Stimulated activated CD4-positive, alpha-beta T cell treated with anti-CD3 and anti-CD28 coated beads, Interleukin-2, amount 100 ng/mL, for 48 hours (primary cell): ENCODE measurements at places on chromosomes 12 and 14.

GRCh38 chr14:77965919-77966435, 166.1 kb downstream of the ADCK1 start:
- DNase-seq: no peak

GRCh38 chr12:5433081-5433844, 1.4 kb downstream of the NTF3 start:
- no peak for DNase-seq

DNA sequence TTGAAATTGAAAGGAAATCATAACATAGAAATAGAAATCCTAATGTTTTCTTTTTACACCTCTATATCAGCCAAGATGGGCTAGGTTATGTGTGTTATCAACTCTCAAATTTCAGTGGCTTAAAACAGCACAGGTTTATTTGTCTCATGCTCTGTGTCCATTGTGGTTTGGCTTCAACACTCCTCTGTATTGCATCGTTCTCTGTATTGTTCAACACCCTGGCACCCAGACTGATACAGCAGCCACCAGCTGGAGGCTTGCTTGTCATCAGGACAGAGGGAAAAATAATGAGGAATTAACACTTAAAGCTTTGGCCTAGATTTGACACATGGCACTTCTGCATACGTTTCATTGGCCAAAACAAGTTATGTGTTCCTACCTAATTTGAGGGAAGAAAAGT, 234.2 kb upstream of the ARHGAP5 start:
- DNase-seq: no peak

GRCh38 chr14:85233756-85234155, 296.2 kb upstream of the FLRT2 start:
- no peak for DNase-seq

- DNase-seq: no peak
Observed at GRCh38 chr12:77571768-77572167, 258.9 kb upstream of the NAV3 start.

DNA sequence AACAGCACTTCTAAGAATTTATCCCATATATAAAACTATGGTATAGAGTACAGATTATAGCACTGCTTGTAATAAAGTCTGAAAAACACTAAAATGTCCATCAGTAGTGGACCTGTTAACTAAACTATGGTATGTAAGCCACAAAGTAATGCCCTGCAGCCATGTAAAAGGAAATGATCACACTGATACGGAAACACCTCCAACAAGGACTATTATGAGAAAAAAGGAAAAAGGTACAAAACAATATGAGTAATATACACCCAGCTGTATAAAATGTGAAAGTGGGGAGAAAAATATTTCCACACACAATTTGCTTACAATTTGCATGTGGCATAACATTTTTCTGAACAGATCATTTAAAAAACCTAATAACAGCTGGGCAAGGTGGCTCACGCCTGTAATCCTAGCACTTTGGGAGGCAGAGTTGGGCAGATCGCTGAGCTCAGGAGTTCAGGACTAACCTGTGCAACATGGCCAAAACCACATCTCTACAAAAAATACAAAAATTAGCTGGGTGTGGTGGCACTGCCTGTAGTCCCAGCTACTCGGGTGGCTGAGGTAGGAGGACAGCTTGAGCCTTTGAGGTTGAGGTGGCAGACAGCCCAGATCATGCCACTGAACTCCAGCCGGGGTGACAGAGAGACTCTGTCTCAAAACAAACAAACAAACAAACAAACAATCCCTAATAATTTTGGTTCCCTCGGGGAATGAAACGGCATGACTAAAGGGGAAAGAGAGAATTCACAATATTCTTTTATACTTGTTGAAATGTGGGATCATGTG, 250.5 kb downstream of the MED13L start:
- DNase-seq: no peak

DNA sequence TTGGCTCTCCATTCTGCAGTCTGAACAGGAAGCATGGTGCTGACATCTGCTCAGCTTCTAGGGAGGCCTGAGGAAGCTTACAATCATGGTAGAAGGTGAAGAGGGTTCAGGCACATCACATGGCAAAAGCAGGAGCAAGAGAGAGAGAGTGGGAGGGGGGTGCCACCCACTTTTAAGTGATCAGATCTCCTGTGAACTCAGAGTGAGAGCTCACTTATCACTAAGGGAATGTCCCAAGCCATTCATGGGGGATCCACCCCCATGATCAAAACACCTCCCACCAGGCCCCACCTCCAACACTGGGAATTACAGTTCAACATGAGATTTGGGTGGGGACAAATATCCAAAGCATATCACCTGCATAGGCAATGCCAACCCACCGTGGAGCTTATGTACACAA, 9.8 kb upstream of the GNG2 start:
- DNase-seq: no peak

DNA sequence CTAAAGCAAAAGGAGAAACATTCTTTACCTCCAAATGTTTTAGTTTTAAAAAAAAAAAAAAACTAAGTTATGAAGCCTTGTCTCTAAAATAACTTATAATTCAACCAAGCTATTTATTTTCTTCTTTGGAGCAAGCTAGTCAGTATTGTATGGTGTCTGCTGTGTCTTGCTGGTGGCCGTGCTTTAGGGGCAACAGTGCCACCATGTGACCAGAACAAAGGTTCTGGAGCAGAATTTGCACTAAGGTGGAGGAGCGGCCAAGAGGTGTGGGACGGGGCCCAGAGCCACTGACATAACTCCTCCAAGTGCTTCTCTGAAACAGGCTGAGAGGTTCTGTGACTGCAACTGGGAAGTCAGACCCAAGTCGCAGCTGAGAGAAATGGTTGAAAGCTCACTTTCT, 4.5 kb downstream of the FICD start:
- no peak for DNase-seq

DNA sequence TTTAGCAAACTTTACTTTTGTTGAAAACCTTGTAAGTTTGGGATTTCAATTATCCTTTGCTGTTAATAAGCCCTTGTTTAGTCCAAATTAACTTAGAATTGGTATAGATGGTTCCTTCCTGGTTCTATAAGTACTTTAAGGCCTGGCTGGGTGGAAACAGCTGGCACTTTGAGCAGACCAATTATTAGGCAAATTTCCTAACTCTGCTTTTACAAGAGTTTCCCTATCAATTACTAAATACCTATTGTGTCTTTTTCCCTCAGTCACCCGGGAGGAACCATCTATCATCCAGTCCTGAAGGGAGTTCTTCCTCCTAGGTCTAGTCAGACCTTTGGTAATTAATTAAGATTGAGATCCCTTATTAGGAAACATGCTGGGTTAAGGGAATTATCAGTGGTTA, 138.0 kb downstream of the SLC38A6 start:
- no peak for DNase-seq

- no peak for DNase-seq
Observed at GRCh38 chr14:36583893-36584811, 1.7 kb upstream of the NKX2-8 start.

DNA sequence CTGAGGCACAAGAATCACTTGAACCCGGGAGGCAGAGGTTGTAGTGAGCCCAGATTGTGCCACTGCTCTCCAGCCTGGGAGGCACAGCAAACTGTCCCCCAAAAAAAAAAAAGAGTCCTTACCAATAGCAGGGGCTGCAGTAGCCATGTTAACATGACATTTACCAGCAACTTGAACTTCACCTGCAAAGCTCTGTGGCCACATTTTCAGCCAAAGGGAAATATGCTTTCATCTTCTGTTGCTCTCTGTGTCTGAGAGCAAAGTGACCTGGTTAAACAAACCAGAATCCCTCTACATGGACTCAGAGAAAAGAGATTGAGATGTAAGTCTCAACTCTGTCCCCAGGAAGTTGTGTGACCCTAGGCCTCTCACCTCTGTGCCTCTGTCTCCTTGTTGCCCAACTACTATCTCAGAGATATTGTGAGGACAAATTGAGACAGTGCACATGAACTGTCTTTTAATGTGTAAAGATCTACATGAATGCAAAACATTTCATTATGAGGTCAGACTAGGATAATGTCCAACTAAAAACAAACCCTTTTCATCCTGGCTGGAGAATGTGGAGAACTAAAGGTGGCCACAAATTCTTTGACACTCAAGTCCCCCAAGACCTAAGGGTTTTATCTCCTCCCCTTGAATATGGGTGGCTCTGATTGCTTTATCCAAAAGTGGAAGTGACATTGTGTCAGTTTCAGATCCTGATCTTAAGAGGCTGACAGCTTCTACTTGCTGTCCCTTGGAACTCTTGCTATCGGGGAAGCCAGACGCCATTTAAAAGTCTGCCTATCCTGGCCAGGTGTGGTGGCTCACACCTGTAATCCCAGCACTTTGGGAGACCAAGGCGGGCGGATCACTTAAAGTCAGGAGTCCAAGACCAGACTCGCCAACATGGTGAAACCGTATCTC, 24.7 kb upstream of the P2RX4 start:
- no peak for DNase-seq
